ENCODE measurements at places on chromosomes 6 and 20.

GRCh38 chr6:3850451-3851203, 1.5 kb downstream of the FAM50B start:
- peak; percentile 21 for DNase-seq

GRCh38 chr6:74113901-74114300, 417.9 kb downstream of the CD109 start:
- DNase-seq: no peak

- no peak for DNase-seq
Observed at GRCh38 chr6:84867521-84867920, 103.1 kb upstream of the TBX18 start.

DNA sequence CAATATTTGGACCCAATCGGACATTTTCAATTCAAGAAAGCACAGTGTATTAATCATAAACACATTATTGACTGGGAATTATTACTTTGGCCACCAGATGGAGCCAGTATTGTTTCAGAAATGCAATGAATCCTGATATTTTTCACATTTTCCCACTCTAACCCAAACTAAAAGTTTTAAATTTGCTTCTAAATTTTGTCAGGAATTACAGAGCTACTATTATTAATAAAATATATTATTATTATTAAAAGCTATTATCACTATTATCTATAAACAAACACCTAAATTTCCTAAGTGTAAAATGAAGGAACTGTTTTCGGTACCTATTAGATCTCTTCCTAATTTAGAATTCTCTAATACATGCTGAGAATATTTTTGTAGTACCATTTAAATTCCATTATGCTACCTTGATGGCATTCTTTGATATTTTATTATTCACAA, 245.3 kb downstream of the OGFRL1 start:
- DNase-seq: no peak

- no peak for DNase-seq
Observed at GRCh38 chr6:97668716-97669115, 385.7 kb upstream of the MMS22L start.

DNA sequence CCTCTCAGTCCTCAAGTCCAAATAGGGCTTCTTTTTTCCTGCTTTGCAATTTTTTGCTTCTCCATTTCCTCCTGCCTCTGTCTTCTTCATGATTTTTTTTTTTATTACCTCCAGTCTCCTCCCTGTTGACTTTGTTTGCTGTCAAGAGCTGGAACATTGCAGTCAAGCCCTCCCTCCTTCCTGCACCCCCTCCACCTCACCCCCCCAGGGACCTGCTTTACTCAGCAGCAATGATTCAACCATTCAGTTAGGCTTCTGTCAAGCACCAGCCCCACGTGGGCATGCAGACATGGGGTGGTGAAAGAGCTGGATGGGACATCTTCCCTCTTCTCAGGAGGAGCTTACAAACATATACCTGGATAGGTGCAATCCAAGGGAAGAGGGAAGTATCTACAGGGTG, 142.4 kb downstream of the LRFN2 start:
- no peak for DNase-seq

GRCh38 chr20:6769903-6770785, 2.7 kb downstream of the BMP2 start:
- no peak for DNase-seq

GRCh38 chr6:88262332-88262731, 96.2 kb upstream of the CNR1 start:
- no peak for DNase-seq

- DNase-seq: no peak
Observed at GRCh38 chr20:19026901-19027644, 185.4 kb upstream of the SLC24A3 start.

DNA sequence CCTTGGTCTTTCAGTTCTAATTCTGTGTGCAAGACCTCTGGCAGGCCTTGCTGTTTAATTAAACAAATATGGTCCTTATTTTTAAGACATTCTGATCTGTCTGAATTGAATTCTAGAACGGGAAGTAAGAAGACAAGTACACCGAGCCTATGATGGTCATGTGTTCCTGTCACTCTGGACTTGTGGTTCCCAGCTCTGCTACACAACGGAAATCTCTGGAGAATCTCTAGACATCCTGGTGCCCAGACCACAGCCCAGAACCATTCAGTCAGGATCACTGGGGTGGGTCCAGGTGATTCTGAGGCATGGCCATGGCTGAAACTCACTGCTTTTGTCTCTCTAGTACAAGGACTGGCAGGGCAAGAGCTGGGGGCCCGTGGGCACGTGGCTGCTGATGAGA, 15.9 kb upstream of the KCNK16 start:
- DNase-seq: no peak

DNA sequence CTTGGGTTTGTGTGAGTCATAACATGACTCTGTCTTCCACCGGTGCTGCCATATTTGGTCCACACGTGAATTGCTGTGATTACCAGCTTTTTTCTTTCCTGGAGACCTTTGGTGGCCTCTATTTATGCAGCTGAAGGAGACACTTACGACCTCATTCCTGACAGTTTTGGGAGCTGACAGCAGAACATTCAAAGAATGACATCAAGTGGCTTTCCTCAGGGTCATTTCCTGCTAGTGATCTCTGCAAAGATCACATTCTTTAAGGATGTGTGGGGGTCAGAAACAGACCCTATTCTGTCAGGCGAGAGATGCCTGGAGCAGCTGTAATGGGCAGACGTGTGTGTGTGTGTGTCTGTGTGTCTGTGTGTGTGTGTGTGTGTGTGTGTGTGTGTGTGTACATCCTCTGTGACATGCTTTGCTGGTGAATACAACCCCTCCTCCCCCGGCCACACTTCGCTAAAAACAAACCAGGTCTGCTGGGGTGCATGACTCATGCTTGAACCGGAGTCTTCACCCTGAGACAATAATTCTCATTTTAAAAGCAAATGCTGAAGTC, 115.6 kb downstream of the TMEM170B start:
- peak; percentile 5 for DNase-seq

DNA sequence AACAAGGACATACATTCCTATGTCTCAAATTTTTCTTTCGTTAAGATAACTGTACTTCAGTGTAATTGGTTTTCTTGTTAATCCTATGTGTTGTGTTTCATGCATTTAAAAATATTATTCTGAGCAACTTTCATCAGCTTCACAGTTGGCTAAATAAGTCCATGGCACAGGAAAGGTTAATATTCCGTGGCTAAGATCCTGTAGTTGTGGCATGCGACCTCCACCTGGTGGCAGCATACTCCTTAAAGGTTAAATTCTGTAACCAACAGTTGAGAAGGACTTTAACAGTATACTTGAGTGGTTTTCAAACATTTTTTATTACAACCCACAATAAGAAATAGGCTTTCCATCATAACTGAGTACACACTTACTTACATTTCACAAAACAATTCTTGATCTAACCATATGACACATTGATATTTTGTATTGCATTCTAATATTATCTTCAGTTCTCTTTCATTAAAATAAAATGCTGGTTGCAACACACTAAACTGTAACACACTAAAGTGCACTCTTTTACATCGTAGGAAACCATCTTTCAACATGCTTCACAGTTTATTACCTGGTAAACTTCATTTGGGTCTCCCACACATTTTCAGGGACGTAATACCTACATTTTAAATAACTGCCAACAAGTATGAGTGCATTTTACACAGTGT, 118.3 kb downstream of the SLX4IP start:
- peak; percentile 12 for DNase-seq

- no peak for DNase-seq
Observed at GRCh38 chr6:61755739-61756138, 530.3 kb downstream of the KHDRBS2 start.

DNA sequence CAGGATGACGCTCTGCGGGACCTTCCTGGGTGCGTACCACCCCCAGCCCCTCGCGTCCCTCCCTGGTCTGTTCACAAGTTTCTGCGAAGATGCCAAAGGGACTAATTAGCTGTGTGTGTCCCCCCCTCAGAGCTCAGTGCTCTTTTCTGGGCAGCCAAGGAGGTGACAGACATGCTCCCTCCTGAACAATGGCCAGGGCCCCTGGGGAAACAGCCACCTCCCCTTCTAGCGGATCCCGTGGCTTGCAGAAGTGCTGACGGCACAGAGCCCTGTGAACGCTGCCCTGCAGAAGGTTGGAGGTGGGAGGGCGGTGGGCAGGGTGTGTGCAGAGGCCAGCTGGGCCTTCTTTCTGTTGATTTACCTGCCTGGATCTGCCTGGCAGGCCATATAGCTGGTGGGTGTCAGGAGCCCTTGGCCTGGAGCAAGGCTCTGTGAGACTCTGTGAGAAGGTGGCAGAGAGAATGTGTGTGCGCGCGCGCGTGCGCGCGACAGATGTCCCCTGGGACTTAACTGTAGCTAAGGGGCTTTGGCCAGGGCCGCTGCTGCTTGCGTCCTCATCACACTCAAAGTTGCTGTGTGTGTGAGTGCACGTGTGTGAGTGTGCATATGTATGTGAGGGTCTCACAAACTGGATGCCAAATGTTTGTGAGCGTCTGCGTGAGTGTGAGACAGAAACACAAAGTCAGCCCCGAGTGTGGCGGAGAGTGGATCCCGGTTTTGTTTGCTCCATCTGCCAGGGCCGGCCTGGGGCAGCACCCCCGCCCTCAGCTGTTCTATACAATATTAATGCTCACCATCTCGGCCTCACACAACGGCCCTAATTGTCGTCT, 3.5 kb upstream of the MYT1 start:
- DNase-seq: no peak

DNA sequence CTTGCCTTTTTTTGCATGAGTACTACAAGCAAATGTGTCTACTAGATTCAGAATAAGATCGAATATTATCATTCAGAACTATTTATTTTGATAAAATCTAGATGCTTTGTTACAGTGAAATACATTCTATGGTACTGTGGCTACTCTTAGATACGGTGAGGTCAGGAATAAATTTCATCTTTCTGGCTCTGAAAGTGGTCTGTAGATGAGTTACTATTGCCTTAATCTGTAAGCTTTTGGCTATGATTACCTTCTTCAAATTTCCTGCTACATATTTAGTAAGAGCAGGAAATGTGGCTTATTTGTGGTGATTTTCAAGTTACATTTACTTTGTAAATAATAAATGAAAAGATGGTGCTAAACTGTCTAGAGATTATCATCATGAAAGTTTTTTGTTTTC, 50.0 kb downstream of the SCAF8 start:
- no peak for DNase-seq

DNA sequence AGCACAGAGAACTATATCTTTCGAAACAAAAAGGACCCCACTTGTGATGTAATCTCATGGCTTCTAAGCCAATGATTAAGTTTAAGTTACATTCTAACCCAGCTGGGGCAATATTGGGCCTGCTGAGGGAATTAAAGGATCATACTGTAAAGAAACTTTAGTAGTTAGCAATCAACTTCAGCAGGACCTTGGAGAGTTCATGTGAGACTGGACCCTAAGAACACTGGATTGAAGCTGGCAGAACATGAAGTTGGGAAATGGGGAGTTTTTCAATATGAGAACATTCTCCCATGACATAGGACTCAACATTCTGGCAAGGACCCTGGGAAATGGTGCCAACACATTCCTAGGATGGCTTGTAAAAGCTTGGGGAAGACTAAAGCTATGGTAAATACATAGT, 516.2 kb downstream of the PKHD1 start:
- no peak for DNase-seq

DNA sequence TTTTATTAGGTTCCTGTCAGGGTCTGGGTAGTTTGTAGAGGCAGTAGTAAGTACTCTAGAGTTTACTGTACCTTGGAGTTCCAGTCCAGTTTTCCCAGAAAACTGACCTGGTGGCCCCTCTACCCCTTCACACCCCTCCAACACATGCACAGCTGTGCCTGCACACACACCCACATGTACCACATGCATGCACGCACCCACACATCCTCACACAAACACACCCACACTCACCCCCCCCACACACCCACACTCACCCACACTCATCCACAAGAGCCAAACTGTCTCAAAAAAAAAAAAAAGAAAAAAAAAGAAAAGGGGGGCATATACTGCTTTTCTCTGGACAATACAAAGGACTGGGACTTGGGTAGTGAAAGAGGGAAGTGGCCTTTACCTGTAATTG, 570.5 kb downstream of the QKI start:
- no peak for DNase-seq

GRCh38 chr6:90194371-90194841, 102.2 kb downstream of the BACH2 start:
- DNase-seq: no peak

- DNase-seq: no peak
Observed at GRCh38 chr6:81820980-81821379, 68.5 kb upstream of the TENT5A start.

- DNase-seq: no peak
Observed at GRCh38 chr6:166057431-166057830, 110.2 kb downstream of the TBXT start.
